ENCODE measurements at places on chromosomes 4 and X.

- DNase-seq: no peak
Measured at GRCh38 chrX:77953708-77954107, 15.7 kb downstream of the PGAM4 start.

DNA sequence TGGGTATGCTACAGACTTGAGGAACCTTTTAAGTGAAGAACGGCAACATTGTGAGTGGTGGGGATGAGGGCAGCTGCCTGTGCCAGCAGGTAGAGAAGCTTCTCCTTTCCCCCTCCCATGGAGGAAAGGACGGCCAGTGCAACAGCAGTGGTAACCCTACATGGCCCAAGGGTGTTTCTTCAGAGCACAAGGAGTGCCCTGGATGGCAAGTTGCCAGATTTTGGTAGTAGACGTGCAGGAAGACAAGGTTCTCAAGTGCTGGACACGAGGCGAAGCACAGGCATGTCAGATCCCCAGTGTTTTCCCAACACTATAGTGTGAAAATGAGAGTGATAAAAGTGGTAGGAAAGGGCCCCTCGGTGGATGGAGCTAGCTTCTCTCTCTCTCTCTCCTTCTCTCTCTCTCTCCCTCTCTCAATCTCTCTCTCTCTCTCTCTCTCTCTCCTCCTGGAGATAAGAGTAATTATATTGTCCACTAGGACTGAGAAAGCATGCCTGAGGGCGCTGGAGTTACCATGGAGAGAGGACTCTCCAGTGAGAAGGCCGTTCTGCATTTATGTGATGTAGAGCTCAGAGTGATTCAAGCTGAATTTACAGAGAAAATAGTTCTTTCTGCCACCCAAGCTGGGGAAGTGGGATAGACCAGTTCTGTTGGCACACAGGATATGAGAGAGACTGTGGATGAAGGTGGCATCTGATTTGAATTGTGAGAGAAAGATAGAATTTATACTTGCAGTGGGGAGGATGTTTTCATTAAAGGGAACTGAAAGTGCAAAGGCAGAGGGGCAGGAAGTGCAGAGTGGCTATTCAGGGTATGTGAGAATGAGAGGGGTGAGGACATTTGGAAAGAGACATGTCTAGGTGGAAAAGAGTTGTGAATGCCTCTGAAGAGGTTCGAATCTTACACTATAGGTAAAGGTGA lies 25.7 kb upstream of the TRPC3 start:
- no peak for DNase-seq

DNA sequence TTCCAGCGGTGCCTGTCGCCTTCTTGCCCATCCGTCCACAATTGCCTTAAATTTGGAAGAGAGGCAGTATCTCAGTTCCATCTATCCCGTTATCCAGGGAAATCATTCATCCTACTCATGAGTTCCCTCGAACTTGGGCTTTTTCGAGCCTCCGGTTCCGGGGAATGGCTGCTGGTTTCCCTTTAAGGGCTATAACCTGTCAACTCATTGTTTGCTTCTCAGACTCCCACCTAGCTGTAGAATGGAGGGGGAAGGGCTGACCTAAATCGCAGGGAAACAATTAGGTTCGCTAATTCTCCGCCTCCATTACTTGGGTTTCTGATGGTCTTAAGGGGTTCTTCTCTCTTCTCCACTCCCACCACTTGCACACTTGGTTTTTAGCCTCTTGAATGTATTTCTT lies 1.2 kb downstream of the UCHL1 start:
- no peak for DNase-seq

DNA sequence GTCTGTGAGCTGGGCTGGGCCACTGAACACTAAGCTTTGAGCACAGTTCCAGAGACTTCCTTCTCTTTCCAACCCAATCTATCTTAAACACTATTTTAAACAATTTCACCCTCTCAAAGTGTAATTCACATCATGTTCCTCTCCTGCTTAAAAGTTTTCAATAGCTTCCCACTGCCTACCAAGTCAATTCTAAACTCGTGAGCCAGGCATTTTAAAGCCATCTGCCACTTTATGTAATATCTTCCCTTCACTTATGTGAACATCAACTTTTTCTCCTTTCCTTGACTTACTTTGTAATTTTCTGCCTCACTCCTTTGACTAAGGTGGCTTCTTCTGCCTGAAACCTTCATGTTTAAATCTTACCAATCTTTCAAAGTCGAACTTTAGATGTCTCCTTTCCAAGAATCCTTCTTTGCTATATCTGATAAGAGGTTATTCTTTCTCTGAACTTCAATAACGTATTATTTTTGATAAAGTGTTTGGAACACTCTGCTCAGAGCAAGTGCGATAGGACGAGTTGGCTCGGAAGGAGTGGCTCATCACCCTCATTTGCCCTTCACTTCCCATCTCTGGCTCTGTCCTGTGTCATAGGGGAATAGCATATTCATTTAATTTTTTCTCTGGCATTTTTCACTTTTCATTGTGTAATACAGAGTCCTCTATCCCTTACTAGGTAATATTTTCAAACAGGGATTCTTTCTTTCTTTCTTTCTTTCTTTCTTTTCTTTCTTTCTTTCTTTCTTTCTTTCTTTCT lies 13.0 kb upstream of the SPARCL1 start:
- DNase-seq: no peak

- DNase-seq: no peak
Measured at GRCh38 chr4:151743128-151743854, 17.5 kb downstream of the GATB start.

- DNase-seq: no peak
Measured at GRCh38 chr4:57492251-57492878, 382.2 kb upstream of the IGFBP7 start.

GRCh38 chr4:15944895-15945294 lies 6.4 kb upstream of the FGFBP1 start:
- no peak for DNase-seq

DNA sequence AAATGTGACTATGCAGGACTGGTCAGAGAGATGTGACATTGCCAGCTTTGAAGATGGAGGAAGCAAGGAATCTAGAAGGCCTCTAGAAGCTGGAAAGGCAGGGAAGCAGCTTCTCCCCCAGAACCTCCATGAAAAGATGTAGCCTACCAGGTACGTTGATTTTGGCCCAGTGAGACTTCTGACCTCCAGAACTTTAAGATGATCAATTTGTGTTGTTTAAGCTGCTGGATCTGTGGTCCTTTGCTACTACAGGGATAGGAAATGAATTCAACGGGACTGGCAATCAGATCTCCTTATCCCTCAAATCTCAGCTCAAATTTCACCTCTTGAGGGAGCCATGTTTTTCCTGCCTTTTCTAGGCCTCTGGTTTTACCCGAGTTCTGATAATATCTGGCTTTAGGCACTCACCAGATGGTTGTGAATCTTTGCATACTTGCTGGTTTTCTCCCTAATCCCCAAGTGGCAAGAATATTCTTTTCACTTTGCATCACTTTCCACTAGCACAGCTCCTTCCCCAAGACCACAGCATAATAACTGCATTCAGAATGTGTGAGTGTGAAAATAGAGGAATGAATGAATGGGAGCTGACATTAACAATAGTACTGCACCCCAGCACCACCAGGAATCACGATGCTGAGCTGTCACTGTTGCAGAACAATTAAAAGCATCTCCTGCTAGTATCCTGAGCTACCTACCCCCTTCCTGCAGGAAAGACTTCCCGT lies 25.5 kb upstream of the TMSB4X start:
- no peak for DNase-seq

- no peak for DNase-seq
Measured at GRCh38 chrX:100830143-100830542, 10.0 kb downstream of the CSTF2 start.
